SK-N-MC (cell line): ENCODE measurements at places on chromosomes 7 and 10.

GRCh38 chr10:96448021-96448457 lies 65.7 kb downstream of the TLL2 start:
- no peak for DNase-seq

DNA sequence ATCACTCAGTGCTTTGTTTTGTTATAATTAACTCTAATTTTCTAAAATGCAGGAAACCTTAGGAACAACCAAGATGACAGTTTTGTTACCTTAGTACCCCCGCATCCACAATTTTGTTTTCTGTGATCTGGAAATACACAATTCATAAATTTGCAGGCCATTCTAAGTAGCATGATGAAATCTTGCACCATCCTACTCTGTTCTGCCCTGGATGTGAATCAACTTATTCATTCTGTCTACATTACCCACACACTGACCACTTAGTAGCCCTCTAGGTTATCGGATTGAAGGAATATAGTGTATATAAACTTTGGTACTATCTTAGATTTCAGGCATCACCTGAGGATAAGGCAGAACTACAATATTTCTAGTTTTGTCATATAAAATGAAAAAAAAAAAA lies 155.9 kb downstream of the CTTNBP2 start:
- no peak for DNase-seq

GRCh38 chr10:13627459-13628310 lies 40.9 kb downstream of the PRPF18 start:
- DNase-seq = no peak

DNA sequence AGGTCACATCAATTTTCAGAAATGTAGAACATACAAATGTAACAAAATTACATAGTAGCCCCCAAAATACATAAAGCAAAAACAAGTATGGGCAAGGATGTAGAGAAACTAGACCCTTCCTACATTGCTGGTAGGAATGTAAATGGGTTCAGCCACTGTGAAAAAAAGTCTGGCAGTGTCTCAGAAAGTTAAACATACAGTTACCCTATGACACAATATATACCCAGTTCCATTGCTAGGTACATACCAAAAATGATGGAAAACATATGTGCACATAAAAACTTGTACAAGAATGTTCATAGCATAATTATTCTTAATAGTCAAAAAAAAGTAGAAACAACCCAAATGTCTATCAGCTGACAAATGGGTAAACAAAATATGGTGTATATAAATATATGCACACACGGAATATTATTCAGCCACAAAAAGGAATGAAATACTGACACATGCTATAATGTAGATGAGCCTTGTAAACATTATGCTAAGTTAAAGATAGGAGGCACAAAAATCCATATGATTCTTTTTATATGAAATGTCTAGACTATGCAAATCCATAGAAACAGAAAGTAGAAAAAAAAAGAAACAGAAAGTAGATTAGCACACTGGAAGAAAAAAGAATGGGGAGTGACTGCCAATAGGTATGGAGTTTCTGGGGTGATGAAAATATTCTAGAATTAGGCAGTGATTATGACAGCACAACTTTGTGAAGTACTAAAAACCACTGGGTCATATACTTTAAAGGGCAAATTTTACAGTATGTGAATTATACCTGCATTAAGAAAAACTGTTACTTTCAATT lies 13.5 kb downstream of the HERPUD2 start:
- no peak for DNase-seq

GRCh38 chr7:29444267-29444666 lies 119.4 kb upstream of the PRR15 start:
- DNase-seq = no peak

GRCh38 chr7:44733708-44734481 lies 14.8 kb upstream of the ZMIZ2 start:
- DNase-seq = no peak

GRCh38 chr10:128091636-128092210 lies 34.5 kb downstream of the MKI67 start:
- DNase-seq = no peak

DNA sequence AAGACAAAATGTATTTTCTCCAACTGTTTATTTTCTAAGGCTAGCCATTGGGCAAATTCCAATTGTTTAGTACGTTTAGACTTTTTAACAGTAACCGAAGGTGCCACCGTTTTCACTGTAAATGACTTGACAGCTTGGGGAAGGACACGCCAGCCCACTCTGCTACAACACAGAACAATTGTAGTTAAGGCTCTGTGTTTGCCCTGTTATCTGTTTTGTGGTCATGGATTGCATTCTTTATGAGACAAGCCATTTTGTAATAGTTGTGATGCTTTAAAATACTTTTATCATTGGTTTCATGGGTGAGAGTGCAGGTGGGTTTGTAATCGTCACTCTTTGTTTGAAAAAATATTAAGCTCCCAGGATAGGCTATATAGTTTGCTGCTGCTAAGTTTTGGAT lies 6.6 kb upstream of the PITRM1 start:
- no peak for DNase-seq

DNA sequence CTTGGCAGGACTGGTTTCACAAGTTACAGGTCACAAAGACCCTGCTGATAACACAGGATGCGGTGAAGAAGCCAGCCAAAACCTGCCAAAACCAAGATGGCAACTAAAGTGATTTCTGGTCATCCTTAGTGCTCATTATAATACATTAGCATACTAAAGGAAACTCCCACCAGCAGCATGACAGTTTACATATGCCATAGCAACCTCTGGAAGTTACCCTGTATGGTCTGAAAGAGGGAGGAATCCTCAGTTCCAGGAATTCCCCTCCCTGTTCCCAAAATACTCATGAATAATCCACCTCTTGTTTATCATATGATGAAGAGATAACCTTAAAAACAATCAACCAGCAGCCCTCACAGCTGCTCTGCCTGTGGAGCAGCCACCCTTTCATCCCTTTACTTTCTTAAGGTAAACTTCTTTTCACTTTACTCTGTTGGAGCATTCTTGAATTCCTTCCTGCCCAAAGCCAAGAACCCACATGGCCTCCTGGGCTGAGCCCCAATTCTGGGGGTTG lies 21.9 kb downstream of the DPY19L1 start:
- no peak for DNase-seq

DNA sequence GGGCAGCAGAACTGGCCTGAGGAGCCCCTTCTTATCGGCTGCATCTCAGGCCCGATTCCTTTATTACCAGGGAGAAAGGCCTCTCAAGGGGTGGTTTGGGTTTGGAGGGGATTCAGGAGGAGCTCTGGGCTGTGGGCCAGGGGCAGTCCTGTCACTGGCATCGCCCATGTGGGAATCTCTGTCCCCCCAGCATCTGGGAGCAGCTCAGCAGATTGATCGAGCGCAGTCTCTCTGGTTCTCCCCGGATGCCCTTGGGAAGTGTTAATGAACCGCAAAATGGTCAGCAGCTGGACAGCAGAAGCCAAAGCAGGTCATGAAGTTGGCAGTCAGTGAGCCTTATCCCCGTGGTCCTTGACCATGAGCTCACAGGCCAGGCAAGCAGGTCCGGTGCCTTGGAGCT lies 104.4 kb upstream of the ANLN start:
- DNase-seq = no peak

- DNase-seq = no peak
Observed at GRCh38 chr7:47546733-47547494, 35.0 kb downstream of the TNS3 start.

DNA sequence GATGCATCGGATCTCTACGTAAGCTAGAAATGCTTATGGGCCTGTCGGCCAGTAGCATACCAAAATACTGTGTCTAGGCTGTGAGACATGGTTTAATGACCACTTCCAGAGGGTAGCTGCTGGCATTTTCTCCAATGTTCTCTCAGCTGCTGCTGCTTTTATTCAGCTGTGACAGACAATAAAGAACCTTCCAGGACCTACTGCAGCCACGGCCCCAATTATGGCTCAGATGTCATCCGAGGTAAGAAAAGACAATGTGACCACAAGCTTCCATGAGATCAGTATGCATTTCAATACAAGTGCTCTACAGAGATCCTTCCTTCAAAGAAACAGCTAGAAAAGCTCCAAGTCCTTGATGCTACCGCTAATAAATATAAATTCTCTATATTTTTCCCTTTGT lies 256.2 kb downstream of the SDHAF3 start:
- no peak for DNase-seq

GRCh38 chr7:75945297-75946168 lies 30.6 kb downstream of the POR start:
- no peak for DNase-seq

DNA sequence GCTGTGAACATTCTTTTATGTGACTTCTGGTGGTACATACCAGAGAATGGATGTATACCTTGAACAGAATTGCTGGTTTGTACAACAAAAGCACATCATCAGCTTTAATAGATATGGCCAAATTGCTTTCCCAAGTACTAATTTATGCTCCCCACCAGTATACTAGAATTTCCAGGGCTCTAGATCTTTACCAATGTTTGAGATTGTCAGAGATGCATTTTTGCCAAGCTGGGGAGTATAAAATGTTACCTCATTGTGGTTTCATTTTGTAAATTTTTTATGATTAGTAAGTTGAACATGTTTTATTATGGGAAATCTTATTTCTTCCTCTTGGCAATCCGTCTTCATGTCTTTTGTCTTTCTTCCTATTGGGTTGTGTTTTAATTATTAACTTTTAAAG lies 179.9 kb upstream of the TMEM106B start:
- DNase-seq = no peak

- DNase-seq = no peak
Observed at GRCh38 chr10:30639946-30640786, 10.6 kb upstream of the LYZL2 start.

DNA sequence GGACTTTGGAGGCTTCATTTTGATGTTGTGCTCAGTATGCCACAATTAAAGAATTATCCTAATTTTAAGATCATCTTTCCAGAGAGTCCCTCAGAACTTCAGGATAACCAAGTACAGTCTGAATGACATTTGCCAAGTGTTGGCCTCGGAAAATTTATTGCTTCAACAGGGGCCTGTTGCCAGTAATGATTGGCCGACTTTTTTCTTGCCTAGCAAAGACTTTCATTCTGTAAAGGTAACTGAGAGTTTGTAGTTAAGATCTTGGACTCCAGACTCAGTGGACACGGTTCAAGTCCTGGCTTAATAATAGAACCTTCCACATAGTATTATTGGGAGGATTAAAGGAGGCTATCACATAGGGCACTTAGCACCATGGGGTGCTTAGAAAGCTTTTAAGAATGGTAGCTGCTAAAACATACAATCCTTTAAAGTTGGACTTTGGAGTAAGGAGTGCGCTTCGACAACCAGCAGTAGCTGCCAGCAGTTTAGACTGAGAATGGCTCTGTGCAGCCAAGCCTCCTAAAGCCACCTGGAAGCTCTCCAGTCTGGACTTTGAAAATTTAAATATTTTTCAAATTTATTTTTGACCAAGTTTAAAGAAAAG lies 90.0 kb downstream of the PLCE1 start:
- DNase-seq = no peak

DNA sequence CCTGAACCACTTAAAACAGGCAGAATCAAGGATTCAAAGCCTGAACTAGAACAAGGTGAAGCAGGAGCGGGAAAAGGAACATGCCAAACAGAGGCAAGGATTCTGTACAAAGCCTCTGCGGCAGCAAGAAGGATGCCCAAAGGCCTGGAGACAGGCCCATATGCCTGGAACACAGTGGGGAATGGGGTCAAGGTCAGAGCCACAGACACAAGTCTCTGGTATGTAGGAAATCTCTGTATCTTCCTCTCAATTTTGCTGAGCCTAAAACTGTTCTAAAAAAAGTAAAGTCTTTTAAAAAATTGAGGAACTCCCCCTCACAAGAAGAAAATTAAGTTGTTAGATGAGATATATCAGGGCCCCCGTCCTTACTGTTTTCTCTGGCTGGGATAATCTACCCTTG lies 175.9 kb upstream of the GHITM start:
- no peak for DNase-seq

DNA sequence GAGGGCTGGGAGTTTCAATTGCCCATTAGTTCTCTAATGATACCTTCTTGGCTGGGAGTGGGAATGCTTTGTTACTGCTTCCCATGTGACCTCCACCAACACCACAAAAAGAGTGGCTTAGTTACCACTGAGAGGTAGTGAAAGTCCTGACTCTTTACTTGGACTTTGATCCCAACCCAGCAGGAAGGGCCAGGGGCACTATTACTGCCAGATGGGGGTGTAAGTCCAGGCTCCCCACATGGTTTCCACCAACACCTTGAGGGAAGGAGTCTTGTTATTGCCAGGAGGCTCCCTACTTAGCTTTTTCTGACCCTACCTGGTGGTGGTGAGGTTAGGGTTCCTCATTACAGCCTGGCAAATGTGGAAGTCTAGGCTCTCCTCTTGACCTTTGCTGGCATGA lies 11.4 kb downstream of the GGCT start:
- DNase-seq = no peak

DNA sequence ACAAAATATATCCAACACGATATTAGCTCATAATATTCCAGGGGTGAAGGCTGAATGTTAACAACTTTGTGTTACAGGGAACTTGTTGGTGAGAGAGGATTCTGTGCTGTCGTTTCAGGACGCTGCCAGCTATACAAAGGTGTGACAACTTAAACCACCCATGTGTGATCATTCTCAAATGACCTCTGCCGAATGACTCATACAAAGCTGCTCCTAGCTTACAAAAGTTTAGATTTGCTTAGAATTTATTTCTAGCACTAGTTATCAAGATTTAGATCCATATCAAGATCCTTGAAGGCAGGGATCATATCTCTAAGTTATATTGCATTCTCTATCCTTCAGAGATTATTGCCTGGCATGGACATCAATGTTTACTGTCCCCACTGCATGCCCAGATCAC lies 65.3 kb downstream of the COBL start:
- no peak for DNase-seq

DNA sequence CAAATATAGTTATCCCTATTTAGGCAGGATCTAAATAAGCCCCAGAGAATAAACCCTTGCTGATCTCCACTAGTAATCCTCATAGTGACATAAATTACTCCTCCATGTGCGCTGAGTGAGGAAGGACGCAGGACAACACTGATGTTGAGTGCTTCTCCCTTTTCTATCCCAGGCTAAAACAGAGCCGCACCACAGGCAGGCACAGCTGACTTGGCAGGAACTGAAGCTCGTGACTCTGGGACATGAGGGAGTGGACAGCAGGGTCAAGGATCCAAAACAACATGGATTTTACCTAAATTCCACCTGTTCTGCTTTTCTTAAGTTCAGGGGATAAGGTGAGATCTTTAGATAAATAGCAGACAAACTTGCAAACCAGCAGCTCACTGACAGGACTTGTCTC lies 46.0 kb downstream of the VOPP1 start:
- DNase-seq = no peak

- no peak for DNase-seq
Observed at GRCh38 chr7:44077061-44077460, 5.3 kb downstream of the POLM start.

- DNase-seq = no peak
Observed at GRCh38 chr7:158828133-158829020, 932 bp downstream of the ESYT2 start.

GRCh38 chr10:133277993-133278576 lies 1.4 kb upstream of the ADAM8 start:
- DNase-seq = no peak
